NCI-H460 (cell line): ENCODE measurements at places on chromosomes 4 and X. TPM values are rescaled to one million over a fixed set of nuclear protein-coding genes. Genes with fewer than 3 reads are reported as not detected.

The MTTP gene
- 0.05 TPM in 1 of 2 replicates, not detected in the other for total RNA-seq

The TGIF2LX gene
- not detected in 2 replicates for total RNA-seq

The TMPRSS11D gene
- total RNA-seq, result not detected in 2 replicates

The TCP11X2 gene
- total RNA-seq, result not detected in 2 replicates

The UGT2B10 gene
- not detected in 2 replicates for total RNA-seq

The PWWP3B gene
- total RNA-seq, result 0.06 and 0.12 TPM in 2 replicates

The NPNT gene
- 0.12 and 0.38 TPM in 2 replicates for total RNA-seq

The BRS3 gene
- total RNA-seq, result not detected in 2 replicates

The RIPPLY1 gene
- total RNA-seq, result not detected in 2 replicates

The ASB12 gene
- total RNA-seq, result 0.07 TPM in 1 of 2 replicates, not detected in the other

- no peak for DNase-seq
Observed at GRCh38 chr4:28490669-28491068, 1630.0 kb downstream of the STIM2 start.

DNA sequence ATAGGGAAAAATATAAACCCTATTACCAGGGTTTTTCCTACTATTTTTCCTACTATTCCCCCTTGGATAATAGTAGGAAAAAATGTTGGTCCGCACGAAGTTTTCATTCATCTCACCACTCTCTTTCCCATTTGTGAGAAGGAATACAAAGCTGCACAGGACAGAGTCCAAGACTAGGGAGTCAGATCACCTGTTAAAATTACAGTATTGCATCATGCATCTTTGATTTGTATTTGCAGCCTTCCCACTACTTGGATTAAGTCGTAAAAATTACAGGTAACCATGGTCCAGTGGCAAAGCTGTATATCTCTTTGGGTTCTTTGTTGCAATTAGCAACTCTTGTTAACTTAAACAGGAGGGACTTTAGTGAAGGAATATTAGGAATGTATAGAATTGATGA, 121.5 kb downstream of the FNIP2 start:
- no peak for DNase-seq

DNA sequence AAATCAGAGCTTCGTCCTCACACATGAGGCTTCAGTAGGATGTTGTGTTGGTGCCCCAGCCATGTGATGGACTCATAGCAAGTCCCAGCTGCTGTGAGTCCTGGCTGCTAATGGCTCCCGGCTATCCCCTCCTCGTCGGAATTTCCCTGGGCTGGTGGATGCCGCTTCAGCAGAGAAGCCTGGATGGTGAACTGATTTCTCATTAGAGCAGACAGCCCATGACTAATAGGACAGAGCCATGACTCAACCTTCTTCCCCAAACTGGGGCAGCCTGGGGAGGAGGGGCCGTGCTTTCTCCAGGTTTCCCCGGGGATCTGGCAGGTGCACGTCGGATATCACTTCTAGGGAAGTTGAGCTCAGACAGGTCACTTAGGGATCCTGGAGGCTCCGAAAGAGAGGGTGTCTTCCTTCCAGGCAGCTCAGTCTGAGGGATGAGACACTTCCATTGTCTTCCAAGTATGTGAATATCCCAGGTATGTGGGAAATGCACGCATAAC, 112.7 kb downstream of the ASMT start:
- DNase-seq, result peak; percentile 48

DNA sequence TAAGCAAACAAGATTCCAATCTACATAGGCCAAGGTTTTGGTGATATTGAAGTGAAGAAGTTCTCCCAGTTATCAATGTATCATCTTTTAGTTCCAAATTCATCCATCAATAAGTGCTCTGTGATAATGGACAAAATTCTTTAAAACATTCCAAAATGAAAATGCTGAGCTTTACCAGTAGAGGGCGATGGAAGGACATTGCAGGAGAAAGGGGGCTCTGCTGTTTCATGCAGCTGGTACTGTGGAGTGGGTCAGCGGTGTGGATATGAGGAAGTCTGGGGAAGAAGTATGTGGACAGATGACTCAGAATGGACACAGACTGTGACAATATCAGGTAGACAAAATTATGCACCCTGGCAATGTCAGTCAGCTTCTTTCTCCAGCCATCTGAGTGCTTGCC, 46.6 kb upstream of the HS6ST2 start:
- DNase-seq, result no peak

- DNase-seq, result no peak
Observed at GRCh38 chr4:76311896-76312331, 5.4 kb downstream of the STBD1 start.

DNA sequence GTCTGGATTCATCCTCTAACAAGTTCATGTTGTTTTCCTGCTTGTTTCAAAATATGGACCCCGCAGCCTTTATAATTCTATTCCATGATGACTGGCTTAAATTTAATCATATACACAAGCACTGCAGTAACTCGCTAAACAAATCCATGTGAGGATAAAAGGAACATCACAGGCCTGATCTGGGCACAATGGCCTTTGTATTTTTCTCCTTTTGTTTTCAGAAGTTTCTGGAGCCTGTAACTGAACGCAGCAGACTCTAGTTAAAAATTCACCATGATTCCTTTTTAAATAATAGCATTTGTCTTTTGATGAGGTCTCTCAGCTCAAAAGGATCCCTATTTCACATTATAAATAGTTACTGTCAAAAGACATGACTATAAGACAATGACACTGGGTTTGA, 30.2 kb upstream of the TMEM184C start:
- no peak for DNase-seq

DNA sequence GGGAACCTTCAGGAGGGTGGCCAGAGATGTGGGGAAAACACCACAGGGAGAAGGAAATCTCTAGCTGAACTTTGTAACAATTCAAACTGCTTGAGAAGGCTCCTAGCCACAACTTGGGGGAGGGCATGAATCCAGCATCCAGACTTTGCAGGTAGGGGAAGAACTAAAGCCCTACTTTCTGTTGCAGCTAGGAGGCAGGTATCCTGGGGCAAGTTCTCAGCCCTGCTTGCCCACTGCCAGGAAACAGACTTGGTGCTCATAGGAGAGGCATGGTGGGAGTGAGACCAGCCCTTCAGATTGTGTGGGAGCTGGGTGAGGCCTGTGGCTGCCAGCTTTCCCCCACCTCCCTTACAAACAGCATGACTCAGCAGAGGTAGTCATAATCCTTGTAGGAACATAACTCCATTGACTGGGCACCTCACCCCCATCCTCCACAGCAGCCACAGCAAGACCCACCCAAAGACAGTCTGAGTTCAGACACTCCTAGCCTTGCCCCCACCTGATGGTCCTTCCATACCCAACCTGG, 209.5 kb upstream of the CPEB2 start:
- DNase-seq, result no peak

DNA sequence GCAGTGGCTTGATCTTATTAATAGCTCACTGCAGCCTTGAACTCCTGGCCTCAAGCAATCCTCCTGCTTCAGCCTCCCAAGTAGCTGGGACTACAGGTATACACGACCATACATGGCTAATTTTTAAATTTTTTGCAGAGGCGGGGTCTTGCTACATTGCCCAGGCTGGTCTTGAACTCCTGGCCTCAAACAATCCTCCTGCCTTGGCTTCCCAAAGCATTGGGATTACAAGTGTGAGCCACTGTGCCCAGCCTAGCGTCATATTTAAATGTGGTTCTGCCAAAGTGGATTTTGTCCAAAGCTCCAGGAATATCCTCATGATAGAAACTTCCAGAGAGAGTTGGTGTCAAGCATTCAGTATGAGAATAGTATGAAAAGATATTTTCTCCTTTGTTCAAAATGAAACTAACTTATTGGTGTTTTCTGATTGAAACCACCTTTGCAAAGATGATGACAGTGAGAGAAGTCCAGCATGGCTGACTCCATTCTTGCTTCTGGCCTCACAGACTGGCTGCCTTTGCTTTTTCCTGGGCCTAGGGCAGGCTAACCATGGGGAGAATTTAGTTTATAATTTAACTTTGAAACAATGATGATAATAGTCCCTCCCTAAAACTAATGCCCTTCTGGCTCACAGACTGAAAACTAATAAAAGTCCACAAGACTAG, 129.0 kb downstream of the C4orf51 start:
- no peak for DNase-seq

GRCh38 chr4:96009427-96010119, 169.7 kb downstream of the PDHA2 start:
- no peak for DNase-seq

GRCh38 chrX:2875798-2876399, 47.2 kb downstream of the GYG2 start:
- DNase-seq, result no peak

GRCh38 chr4:155609455-155610059, 57.1 kb upstream of the GUCY1A1 start:
- DNase-seq, result no peak

DNA sequence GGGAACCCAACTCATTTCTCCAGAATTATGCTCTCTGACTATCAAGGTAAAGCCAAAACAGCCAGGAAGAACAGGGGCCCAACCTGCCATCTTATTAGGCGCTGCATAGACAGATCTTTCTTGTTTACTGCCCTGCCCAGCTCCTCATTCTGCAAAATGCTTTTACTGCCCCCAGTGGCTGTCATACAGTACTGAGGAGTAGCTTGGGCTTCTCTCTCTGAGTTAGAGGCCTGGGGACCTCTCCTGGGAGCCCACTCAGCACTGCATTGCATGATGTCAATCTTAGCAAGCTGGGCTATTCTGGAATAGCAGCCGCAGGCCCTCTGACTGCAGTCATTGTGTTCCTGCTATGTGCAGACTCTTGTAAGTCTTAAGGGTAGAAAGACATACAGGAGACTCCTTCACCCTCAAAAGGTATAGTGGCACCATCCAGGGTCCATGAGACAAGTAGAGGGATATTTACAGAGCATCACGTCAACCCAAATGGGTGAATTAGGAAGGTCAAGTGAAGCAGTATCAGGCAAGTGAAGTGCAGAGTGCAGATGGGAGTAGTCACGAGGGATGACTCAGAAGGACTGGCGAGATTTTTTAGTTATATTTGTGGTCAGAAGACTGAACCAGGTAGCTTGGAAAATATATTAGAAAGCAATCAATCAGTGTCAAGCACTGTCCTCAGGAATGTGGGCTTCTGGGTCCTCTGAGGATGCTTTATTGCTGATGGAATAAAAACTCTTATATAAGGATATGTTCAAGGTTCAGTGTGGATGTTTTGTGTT, 294.1 kb upstream of the SFRP2 start:
- no peak for DNase-seq

- no peak for DNase-seq
Observed at GRCh38 chrX:155086961-155087735, 15.8 kb downstream of the BRCC3 start.

- no peak for DNase-seq
Observed at GRCh38 chr4:1368421-1369090, 21.5 kb downstream of the UVSSA start.

DNA sequence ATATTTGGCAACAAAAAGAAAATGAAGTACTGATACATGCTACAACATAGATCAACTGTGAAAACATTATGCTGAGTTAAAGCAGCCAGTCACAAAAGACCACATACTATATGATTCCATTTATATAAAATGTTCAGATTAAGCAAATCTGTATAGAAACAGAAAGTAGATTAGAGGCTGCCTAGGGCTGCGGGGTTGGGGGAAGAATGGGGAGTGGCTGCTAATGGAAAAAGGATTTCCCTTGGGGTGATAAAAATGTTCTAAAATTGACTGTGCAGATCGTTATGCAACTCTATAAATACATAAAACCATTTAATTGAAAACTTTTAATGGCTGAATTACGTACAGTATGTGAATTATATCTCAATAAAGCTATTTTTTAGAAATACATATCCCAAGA, 46.8 kb downstream of the NEK1 start:
- DNase-seq, result no peak

GRCh38 chrX:1592470-1593142, 1.2 kb downstream of the AKAP17A start:
- no peak for DNase-seq

DNA sequence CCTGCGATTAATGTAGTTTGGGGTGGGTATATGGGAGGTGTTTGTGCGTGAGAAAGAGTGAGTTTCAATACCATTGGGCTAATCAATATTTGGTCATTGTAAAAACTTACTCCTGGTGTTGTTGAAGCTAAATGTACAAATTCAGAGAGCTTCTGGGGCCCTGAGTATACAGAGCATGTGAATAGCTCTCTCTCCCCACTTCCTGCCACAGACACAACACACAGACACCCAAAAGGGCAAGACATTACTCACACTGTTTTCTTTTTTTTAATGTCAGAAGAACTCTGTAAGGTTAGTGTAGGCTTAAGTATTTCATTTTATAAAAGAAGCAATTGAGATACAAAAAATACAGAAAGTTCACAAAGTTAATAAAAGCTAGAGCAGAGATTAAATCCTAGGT, 151.3 kb upstream of the KCNIP4 start:
- peak; percentile 4 for DNase-seq

GRCh38 chrX:63746278-63746677, 38.7 kb downstream of the ARHGEF9 start:
- DNase-seq, result no peak

DNA sequence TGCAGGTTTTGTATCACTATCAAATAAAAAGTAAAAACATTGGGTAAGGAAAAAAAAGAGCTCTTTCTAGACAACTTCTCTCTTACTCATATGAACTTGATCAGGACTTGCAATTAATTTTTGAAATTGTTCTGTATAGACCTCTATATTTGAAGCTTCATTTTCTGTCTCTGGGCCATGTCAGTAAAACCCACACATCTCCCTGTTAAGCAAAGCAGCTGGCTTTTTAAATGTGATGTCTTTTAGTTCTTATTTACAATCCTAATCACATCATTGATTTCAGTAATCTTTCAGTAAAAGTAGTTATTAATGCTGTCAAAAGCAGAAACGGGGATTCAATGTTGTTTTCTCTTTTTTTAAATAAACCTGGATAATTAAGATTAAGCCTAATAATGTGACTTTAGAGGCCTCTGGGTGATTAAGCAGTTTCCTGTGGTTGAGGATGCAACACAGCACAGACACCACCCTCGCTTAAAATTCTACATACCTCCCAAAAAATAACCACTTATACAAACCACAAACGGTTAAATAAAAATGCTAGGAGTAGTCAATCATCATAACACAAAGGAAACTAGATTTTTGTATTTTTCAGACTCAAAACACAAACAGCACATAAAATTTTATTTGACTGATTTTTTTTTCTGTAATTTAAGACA, 5.2 kb upstream of the PCDH10 start:
- no peak for DNase-seq

DNA sequence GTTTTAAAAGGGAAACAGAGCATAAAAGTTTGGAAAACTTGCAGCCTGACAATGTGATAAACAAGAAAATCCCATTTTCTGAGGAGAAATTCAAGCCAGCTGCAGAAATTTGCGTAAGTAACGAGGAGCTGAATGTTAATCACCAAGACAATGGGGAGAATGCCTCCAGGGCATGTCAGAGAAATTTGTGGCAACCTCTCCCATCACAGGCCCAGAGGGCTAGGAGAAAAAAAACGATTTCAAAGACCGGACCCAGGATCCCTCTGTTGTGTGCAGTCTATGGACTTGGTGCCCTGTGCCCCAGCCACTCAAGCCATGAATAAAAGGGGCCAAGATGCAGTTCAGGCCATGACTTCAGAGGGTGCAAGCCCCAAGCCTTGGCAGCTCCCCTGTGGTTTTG, 355.4 kb upstream of the NDST3 start:
- no peak for DNase-seq

- DNase-seq, result no peak
Observed at GRCh38 chr4:76980261-76980660, 30.7 kb downstream of the SEPTIN11 start.
